A549 (cell line): ENCODE measurements at places on chromosomes 3 and 15.
A peak's percentile ranks its signal among the peaks of the same experiment; 100 is the strongest.

- no peak for DNase-seq
These were observed 21.4 kb downstream of the BTLA start for GRCh38 chr3:112477891-112478290.

GRCh38 chr15:54007256-54007655 is 29.0 kb downstream of the UNC13C start:
- no peak for DNase-seq

GRCh38 chr3:170386468-170386867 is 29.0 kb downstream of the SKIL start:
- no peak for DNase-seq

GRCh38 chr3:134312072-134312872 is 61.6 kb upstream of the RYK start:
- DNase-seq, result no peak

- DNase-seq, result no peak
These were observed 42.5 kb downstream of the TBL1XR1 start for GRCh38 chr3:177154733-177155132.

GRCh38 chr3:46406443-46406787 is 451 bp downstream of the CCR5AS start:
- DNase-seq, result no peak

DNA sequence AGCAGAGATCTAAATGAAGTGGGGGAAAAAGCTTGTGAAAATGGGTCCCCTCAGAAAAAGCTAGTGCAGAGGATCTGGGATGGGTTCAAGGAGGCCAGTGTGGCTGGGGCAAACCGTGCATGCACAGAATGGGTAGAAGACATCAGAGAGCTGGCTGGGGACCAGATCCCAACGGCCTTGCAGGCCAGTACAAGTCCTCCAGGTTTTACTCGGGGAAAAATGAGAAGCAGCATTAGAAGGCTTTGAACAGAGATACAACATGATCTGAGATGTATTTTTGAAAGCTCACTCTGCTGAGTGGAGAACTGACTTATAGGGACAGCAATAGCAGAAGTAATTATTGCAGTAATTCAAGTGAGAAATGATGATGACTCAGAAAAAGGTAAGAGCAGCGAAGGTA is 114.5 kb downstream of the HERC1 start:
- DNase-seq, result no peak

- no peak for DNase-seq
These were observed 82.6 kb upstream of the SMAD3 start for GRCh38 chr15:66982816-66983215.

DNA sequence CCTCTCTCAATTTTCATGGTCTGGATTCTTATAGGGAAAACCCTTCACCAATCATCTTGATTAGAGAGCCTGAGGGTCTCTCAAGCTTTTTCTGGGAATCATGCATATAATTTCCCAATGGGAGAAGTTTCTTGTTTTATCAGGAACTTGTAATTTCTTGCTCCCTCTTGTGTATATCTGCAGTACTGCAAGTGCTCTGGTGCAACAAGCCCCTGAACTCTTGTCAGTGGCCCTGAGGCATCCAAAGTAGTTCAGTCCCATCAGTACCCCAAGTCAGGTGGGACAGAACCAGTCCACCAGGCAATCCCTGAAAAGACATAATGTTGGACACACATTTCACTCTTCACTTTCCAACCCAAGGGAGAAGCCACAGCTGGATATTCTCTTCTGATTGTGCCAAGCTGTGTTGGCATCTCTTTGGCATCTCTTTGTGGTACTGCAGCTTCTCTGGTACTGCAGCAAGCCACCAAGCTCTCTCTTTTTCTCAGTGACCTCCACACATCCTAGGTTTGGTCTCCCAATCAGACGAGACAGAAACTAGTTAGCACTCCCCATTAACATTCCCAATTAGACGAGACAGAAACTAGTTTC is 214.5 kb downstream of the ZIC4 start:
- peak; percentile 73 for DNase-seq

GRCh38 chr15:95912280-95912625 is 418.2 kb upstream of the NR2F2 start:
- DNase-seq, result no peak

DNA sequence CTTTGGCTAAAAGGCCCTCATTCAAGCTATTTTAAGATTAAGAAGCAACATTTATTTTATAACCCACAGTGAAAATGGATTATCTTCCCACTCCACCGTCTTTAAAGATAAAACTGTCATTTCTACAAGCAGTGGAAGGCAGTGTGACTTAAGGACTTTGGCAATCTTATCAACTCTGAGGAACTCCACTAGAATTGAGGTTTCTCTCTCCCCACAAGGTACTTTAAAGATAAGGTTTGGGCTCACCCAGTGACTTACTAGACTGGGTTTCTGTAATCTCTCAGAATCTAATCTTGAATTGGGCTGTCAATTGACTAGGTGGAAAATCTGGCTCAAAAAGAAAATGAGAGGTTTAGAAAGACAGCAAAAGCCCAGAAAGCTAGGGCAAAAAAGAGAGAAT is 21.7 kb downstream of the ZNF385D start:
- DNase-seq, result no peak

GRCh38 chr15:80423215-80423614 is 19.0 kb downstream of the ARNT2 start:
- no peak for DNase-seq

- peak; percentile 54 for DNase-seq
These were observed 437 bp downstream of the KLF13 start for GRCh38 chr15:31326875-31327668.

DNA sequence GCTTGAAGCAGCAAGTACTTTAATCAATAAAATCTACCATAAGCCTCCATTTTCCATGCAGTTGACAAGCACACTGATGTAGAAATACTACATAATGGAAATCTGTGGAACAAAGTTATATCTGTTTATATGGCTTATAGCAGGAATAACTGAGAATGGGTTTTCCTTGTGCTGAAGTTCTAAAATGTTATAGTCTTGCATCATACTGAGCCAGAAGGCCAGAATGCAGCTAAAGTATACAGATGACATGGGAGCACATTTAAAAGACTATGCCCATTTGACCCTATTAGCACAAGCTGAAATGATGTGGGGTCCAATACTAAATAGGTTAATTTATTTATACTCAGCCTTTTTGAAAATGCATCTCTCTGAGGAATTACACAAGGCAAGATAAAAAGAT is 25.1 kb downstream of the SLC24A5 start:
- no peak for DNase-seq
